ENCODE measurements at places on chromosomes 6 and 20.
A peak's percentile ranks its signal among the peaks of the same experiment; 100 is the strongest.

DNA sequence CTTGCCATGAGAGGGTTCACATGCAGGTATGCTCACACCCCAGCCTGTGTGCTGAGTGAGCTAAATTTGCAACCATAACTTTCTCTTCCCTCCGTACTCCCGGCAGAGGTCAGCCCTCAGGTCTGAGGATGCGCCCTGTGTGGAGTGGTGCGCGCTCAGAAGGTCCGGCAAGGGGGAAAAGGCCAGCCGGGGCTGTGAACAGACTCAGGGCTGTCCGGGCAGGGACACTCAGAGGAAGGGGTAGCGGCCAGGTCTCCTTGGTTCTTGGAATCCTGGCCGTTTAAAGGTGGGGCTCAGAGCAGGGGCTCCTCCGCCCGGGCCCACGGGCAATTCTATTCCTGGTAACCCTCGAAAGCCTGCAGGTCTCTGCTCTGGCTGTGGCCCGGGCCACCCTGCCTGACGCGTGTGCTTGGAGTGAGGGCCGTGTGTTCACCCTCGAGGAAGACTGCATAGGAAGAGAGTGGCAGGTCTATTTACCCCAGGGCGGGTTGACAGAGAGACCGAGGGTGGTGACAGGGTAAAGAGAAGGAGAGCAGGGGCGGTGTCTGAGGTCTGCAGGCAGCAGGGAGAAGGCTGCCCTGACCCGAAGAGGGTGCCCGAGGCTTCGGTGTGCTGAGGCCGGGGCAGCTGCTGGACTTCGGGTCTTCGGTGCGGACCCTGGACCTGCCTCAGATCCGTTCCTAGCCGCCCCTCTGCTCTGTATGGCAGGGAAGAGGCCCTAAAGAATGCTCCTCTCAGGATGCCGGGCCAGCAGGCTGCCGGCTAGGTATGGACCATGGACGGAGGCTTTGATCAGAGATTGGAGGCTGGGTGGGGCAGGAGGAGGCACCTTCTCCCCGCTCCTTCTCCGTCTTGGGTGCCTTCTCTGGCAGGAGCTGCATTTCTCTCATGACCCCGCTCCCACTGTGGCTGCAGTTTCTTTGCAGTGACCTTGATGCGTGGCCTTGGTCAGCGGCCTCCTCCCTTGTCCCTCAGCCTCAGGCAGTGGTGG is 131.1 kb upstream of the ARMC2 start:
- DNase-seq = no peak

GRCh38 chr20:34859826-34860545 is 12.7 kb downstream of the GGT7 start:
- DNase-seq = no peak

DNA sequence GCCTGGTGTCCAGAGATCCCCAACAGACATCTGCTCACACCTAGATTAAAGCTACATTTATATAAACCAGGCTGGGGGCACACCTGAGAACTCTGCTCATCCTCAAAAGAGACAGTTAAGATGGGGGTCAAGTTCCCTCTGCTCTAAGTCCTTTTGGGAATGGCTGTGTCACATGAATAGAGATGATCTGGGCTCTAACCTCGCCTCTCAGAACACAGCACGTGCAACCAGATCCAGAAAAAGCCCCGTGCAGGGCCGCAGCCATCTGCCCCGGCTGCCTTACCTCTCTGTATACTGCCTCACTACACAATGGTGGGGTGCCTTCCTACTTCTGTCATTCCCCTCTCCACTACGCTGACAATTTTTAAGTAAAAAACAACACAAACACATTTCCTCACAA is 5.9 kb downstream of the MTCH1 start:
- no peak for DNase-seq

DNA sequence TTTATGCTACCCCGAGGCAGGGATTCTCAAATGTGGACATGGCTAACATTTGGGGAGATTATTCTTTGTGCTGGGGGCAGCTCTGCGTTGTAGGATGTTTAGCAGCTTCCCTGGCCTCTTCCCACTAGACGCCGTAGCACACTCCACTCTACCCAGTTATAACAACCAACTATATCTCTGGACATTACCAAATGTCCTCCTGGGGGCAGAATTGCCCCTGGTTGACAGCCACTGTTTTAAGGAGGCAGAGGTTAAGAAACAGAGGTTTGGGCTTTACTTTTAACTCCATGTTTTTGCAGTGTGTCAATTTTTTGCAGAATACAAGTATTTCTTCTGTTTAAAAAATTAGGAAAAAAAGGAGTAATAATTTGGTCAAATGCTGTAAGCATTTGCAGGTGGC is 56.2 kb upstream of the BMP6 start:
- DNase-seq = no peak

DNA sequence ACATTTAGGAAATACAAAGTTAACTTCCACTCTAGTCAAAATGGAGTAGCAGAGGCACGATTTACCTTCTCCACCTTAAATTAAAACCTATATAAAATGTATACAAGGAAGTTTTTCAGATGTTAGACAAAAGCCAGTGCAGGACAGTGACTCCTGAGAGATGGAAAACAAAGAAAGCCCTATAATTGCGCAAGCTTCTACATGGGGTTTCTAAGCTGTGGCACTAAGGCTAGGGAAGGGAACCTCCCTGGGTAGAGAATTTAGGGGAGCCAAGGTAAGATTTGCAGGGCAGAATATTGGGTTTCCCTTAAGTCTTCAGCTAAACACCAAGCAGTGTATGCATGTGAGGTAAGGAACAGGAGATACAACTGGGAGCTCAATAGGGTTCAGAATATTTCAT is 18.5 kb upstream of the ZC3H12D start:
- no peak for DNase-seq

- no peak for DNase-seq
Measured at GRCh38 chr20:1196634-1197033, 6.6 kb upstream of the C20orf202 start.

- no peak for DNase-seq
Measured at GRCh38 chr20:58544286-58544685, 29.1 kb upstream of the APCDD1L start.

DNA sequence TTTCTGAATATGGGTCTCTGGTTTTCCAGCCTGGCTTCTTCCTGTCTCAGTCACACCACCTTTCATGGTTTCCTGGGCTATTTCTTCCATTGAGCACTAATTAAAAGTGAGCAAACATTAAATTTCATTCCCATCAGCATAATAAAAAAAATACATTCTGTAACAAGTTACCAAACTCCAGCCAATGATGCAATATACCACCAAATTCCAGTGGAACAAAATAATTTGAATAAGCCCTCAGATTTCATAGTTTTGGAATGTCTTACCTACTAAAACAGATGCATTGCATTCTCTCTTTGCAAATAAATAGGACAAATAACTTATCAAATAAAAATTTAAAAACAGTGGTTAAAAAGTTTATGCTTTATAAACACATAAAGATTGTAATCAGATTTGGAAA is 97.8 kb upstream of the PRDM1 start:
- DNase-seq = no peak

DNA sequence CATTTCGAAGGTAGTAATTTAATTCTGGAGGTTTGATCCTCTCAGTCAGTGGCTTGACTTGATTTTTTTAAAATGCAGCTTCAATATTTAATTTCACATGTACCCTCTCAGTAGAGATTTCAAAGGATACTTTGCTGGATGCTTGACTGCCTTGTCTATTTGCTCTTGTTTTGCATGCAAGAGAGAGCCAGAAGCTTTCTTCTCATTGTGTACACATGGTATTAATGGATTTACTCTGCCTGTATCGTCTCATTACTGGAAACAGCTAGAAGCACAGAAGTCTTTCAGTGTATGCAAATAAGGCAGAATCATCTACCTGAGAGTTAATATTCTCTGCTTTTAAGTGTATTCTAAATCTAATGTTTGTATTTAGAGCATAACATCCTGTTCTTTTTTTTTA is 84.3 kb upstream of the FOXO3 start:
- no peak for DNase-seq

GRCh38 chr6:73452107-73452461 is at the start of gene CGAS:
Gene CGAS (minus strand): TSS chr6:73452297. CDS start chr6:73452181, 116 bp downstream.
- DNase-seq = peak; percentile 61

DNA sequence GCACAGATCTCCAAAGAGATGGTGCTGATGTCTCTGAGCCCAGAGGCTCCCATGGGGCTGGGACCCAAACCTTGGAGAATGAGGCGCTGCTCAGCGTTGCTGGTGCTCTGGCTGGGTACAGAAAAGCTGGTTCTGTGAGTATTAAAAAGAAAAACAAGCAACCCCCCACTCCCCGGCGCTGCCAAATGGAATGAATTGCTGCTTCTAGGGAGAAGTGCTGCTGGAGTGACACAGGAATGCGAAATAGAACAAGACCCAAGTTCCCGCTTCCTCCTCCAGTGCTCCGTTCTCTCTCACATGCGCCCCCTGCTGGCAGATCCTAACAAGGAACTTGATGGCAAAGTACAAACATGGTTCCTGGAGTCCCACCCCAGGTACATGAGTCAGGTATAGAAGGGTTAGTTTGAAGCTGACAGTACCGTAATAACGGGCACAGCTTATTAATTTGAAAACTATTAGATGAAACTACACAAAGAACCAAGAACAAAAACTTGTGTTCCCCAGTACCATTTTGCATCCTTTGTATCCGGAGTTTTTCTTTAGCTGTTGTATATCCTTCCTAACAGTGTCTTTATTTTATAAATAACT is 2.1 kb upstream of the DDX27 start:
- DNase-seq = peak; percentile 84

DNA sequence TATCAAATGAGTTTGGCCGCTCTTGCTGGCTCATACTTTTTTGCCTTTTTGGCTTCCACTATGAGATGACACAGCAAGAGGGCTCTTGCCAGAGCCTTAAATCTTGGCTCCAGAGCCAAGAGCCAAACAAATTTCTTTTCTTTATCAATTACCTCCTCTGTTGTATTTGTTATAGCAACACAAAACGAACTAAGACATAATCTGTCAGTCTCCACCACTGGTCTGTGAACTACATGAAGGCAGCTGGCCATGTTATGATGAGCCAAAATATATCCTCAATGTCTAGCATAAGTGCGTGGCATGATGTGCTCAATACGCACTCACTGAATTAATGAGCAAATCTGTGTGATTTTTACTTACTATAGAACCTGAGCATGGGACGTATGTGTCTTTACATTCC is 220.0 kb upstream of the ZNF217 start:
- DNase-seq = no peak

Measured in bone marrow (tissue), 2 donors.